ENCODE measurements at places on chromosomes 16 and 17.
A peak's percentile ranks its signal among the peaks of the same experiment; 100 is the strongest.

DNA sequence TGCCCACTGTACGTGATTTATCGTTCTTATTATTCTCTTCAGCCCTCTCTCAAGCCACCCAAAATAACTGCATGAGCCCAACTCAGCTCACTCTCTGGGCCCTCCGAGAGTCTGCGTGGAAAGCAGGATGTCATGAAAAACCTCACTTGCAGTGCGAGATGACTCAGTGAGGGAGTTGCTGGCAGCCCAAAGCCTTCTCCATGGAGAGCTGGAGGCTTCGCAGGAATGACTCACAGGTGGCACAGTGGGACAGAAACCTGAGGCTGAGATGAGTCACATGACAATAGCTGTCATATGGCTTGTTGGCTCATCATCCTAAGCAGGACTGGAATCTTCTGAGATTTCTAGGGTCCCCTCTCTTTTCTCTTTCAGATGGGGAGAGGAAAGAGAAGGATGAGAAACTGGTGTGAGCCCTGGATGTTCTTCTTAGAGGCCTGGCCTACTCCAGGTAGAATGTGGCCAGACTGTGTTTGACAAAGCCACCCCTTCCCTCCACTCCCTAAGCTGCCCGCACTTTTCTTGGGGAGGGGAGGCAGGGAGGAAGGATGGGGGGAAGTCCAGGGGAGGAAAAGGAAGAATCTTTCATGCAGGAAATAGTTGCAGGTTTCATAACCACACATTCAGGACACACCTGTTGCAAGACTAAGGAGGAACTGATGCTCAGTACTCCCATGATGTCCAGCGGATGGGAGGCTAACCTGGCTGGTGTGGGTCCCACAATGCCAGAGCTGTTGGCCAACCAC, 160.6 kb upstream of the RPL38 start:
- no peak for DNase-seq

GRCh38 chr17:82098939-82099763, 1.1 kb upstream of the FASN start:
- DNase-seq, result no peak

- no peak for DNase-seq
These were observed 159.8 kb downstream of the HS3ST3B1 start for GRCh38 chr17:14460516-14461226.

DNA sequence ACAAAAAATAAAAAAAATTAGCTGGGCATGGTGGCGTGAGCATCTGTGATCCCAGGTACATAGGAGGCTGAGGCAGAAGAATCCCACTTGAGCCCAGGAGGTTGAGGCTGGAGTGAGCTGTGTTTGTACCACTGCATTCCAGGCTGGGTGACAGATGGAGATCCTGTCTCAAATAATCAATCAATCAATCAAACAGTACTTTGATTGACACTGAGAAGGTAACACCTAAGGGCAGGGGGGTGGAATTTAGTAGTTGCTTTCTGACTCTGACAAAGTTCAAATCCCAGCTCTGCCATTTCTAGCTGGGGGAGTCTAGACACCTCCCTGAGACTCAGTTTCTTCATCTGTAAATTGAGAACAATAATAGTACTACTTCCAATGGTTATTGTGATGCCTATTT, 12.0 kb downstream of the SSH2 start:
- no peak for DNase-seq

GRCh38 chr16:1036166-1036565, 36.4 kb upstream of the SSTR5 start:
- no peak for DNase-seq

GRCh38 chr16:54031107-54031760, 255.4 kb downstream of the IRX3 start:
- no peak for DNase-seq

DNA sequence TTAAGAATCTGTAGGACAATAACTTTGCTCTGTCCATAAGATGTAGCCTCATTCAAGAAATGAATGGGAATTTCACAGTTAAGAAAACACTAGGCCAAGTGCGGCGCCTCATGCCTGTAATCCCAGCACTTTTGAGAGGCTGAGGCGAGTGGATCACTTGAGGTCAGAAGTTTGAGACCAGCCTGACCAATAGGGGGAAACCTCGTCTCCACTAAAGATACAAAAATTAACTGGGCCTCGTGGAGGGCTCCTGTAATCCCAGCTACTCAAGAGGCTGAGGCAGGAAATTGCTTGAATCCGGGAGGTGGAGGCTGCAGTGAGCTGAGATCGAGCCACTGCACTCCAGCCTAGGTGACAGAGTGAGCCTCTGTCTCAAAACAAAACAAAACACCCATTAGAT, 19.9 kb upstream of the RSL1D1 start:
- DNase-seq, result peak; percentile 45

DNA sequence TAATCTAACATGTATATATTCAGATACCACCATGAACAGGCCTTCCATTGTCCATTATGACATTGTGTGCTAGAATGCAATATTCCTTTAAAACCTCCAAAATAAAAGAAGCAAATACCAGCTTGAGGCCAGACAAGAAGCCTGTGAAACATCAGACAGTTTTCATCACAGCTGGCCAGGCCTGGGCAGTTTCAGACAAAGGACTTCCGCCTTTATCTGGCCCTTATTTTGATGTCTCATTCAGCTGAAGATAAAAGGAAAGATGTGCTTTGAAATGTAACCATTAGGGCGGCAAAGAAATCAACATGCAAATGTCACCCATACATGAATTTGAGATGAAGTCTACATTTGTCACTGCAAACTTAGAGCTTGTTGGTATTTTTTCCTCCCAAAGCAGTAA, 737.5 kb downstream of the KCNJ2 start:
- DNase-seq, result no peak

DNA sequence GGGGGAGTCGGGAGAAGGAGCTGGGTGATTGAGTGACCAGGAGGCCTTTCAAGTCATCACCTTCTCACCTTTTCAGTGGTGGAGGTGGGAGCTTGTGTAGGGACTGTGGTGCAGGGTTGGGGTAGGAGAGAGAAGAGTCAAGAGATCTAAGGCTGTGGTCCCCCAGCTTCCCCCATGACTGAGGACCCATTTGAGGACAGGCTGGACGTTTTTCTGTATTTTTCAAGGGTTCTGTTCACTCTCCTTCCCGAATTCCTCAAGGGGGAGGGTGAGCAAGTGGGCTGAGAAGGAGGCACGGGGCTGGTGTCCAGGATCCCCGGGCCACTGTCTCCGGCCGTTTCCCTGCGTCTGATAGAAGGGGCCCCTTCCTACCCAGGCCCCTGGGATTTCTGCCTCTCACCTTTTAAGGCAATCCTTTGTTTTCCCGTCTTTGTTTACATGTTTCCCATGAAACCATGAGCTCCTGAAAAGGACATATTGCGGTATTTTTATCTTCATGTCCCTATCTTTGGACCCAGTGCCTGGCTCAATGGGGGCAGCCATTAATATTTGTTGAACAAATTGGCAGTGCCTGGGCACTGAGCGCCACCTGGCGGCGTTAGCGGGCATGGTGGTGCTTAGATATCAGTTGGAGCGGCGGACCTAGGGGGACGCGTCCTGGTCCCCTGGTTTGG, 9.2 kb upstream of the CD300A start:
- DNase-seq, result peak; percentile 78

DNA sequence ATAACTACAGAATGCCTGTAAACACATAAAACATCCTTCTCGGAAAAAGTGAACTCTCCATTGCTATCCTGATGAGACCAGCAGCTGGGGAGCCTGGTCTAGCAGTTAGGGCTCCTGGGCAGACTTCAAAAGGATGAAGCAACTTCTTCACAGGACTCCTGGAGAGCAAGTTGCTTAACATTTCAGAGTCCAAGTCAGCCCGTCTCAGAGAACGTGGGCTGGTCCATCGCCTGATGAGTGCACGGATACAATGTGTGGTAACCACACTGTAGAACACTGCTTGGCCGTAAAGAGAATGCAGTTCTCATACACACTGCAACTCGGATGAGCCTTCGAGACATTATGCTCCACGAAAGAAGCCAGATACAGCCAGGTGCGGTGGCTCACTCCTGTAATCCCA, 52.7 kb downstream of the TMEM235 start:
- no peak for DNase-seq

DNA sequence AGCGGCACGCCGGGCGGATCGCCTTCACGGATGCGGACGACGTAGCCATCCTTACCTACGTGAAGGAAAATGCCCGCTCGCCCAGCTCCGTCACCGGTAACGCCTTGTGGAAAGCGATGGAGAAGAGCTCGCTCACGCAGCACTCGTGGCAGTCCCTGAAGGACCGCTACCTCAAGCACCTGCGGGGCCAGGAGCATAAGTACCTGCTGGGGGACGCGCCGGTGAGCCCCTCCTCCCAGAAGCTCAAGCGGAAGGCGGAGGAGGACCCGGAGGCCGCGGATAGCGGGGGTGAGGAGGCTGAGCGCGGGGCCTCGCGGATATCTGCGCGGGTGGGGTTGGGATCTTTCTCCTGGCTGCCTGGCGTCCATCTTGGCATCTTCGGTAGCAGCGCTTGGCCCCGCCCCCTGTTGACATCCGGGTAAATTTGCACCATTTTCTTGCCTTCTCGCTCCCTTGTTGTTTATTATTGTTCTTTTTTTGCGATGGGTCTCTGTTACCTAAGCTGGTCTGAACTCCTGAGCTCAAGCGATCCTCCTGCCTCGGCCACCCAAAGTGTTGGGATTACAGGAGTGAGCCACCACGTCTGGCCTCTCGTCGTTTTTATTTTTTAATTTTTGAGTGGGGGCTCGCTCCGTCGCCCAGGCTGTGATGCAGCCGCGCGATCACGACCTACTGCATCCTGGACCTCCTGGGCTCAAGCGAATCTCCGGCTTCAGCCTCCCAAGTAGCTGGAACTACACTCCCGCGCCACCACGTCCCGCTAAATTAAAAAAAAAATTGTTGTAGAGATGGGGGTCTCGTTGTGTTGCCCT, 898 bp downstream of the TERF2IP start:
- peak; percentile 80 for DNase-seq

DNA sequence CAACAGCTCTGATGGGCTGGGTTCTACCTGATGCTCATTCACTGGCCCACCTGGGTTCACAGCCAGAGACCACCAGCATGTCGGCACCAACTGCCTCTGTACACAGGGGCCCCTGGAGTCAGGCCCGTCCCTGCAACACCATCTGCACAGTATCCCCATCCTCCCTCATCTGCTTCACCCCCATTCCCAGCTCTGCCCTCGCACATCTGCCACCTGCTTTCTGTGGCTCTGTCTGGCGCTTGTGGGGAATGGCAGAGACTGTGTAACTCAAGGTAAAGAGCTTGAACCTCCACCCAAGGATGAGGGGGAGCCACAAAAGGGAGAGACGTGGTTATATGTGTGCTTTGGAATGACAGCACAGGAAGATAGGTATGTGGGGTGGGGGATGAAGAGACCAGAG, 27.2 kb downstream of the SMPD3 start:
- DNase-seq, result no peak

- DNase-seq, result no peak
These were observed 3.9 kb downstream of the DLG4 start for GRCh38 chr17:7215652-7216180.

- peak; percentile 33 for DNase-seq
These were observed 604 bp downstream of the HS3ST3B1 start for GRCh38 chr17:14301279-14302090.

DNA sequence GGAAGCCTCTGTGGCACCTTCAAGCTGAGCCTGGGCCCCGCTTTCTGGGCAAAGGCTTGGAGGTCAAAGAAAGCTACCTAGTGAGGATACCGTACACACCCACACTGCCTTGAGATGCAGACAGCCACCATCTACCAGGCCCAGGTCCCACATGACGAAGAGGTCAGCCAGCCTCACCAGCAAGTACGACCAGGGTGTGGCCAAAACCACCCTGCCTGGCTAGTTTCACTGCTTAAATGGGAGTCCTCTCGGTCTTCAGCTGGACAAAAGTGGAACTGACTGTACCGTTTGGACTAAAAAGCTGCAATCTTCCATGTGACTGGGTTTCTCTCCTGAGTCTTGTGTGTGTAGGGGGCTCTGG, 21.6 kb downstream of the VASN start:
- DNase-seq, result no peak

DNA sequence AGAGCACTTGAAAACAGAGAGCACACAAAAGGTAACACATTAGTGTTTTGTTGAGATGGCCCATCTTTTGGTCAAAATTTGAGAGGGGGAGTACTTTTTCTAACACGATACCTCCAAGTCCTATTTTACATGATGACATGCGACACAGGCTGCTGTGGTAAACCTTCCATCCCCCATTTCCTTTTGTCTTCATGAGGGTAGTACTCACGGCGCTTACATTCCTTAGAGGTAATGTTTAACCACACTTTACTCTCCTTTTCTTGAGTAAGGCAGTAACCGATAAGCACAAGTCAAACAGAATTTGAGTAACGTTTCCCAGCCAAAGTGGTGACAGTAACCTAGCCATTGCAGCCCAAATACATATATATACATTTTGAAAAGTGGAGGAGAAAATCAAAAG, 35.8 kb upstream of the PITPNM3 start:
- no peak for DNase-seq

- DNase-seq, result no peak
These were observed 14.5 kb downstream of the BAIAP2 start for GRCh38 chr17:81049372-81049911.

- no peak for DNase-seq
These were observed 15.1 kb downstream of the ANKFY1 start for GRCh38 chr17:4248504-4249277.

- no peak for DNase-seq
These were observed 65.6 kb upstream of the HS3ST4 start for GRCh38 chr16:25626172-25626571.

DNA sequence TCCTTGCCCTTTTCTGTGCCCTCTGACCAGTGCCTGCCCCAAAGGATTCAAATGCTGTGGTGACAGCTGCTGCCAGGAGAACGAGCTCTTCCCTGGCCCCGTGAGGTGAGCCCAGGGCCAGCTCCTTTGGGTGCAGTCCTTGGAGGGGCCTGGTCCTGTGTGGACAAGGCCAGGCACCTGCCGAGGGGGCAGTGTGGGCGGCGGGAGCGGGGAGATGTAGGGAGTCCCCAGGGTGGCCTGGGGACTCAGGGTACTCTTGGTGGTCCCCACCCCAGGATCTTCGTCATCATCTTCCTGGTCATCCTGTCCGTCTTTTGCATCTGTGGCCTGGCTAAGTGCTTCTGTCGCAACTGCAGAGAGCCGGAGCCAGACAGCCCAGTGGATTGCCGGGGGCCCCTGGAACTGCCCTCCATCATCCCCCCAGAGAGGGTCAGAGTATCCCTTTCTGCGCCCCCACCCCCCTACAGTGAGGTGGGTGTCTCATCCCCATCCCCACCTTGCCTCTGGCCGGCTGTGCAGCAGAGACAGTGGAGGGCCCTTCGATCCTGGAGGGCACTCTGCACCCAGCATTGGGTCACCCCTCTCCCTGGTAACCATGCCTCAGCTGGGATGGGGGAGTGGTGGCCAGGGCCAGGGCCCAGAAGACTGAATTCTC, 4.4 kb downstream of the TMEM92 start:
- DNase-seq, result no peak

- no peak for DNase-seq
These were observed 416.4 kb downstream of the CDH11 start for GRCh38 chr16:64705443-64705842.

Data from endothelial cell (in vitro differentiated cells).